ENCODE measurements at places on chromosomes 7 and 10.

- DNase-seq = no peak
These were observed 8.4 kb downstream of the SORBS1 start for GRCh38 chr10:95552679-95553342.

- DNase-seq = no peak
These were observed 185.6 kb downstream of the LRMDA start for GRCh38 chr10:75616874-75617478.

GRCh38 chr7:151742713-151743480, 134.0 kb downstream of the PRKAG2 start:
- DNase-seq = no peak

- DNase-seq = no peak
These were observed 52.5 kb downstream of the GPR37 start for GRCh38 chr7:124713086-124713485.

GRCh38 chr7:111083413-111083812, 7.5 kb upstream of the LRRN3 start:
- DNase-seq = peak; percentile 52

- no peak for DNase-seq
These were observed 383.4 kb downstream of the GATA3 start for GRCh38 chr10:8437896-8438295.

GRCh38 chr7:133290676-133291333, 37.9 kb downstream of the EXOC4 start:
- no peak for DNase-seq

DNA sequence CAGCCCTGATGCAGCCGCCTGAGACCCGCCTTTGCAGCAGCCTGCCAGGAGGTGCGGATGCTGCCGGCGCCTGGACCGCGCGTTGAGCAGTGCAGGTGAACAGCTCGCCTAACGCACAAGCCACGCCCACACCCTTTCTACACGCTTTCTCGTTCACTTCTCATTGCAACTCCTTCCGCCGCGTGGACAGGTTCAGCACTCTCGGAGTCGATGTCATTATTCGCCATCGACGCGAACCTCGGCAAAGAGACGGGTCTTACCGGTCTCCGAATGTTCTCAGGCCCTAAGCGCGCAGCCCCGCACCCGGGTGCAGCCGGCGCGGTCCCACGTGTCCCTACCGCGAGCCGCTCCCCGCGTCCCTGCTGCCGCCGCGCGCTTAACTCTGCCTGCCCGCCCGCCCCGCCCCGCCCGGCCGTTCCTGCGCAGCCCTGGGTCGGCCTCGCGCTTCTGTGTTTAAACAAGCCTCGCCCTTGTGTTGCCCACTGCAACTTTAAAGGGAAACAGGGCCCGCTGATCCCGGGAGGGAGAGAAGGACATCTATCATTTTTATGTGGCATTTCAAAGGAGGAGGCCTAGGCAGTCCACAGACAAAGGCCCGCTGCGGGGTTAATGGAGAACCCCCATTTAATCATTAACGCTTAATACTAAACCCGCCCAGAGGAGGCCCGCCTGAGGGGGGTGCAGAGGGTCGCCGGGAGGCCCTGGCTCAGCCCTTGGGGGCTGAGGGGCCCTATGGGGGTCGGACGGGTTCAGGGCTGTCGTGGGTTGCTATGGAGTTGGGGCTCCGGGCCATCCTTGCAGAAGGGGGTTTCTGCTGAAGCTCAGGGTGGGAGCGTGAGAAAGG, 128.5 kb downstream of the WDR11 start:
- no peak for DNase-seq

DNA sequence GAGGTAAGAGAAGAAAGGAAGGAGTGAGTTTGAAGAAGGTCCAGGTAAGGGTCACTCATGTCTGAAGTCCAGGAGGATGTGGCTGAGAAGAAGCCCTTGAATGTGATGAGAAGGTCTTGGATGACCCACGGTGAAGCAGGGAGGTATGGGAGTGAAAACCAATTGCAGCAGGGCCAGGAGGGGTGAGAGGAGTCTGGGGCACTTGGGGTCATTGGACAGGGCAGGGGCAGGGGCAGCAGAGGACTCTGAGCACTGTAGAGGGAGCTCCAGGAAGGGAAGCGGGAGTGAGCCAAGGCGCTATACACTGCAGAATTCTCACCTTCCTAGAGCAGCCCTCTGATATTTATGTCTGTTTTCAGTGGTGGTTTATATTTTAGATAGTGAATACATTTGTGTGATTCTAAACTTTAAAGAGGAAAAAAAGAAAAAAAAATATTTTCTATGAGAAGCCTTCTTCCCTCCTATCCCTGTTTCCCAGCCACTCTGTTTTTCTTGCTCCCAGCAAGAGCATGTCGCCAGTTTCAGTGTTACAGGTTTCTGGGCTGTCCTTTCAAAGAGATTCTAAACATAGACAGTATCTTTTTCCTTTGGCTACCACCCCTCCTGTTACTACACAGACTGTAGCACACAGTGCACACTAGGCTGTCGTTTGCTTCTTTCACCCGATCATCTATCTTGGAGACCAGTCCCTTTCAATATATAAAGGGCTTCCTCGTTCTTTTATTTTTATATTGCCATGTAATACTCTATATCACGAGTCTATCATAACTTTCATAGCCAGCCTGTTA, 24.5 kb downstream of the BLVRA start:
- no peak for DNase-seq

- DNase-seq = no peak
These were observed 26.7 kb downstream of the ELMO1 start for GRCh38 chr7:37421861-37422500.

DNA sequence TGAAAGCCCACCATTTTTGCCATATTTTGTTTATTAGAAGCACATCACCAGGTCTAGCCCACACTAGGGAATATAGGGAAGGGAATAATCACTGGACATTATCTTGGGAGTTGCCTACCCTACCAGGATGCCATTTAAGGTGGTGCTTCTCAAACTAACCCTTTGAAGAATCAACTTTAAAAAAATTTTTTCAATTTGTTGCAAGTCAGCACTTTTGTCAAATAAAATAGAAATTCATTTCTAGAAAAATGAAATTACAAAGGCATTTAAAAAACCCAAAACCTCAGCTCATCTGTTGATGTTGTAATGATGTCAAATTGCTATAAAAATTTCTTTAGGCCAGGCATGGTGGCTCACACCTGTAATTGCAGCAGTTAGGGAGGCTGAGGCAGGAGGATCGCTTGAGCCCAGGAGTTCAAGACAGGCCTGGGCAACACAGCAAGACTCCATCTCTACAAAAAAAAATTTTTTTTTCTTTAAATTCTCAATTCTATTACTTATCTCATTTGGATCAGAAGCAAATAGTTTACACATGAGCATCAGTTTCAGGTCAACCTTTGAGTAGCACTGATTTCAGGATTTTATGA, 2.5 kb upstream of the NFE2L3 start:
- no peak for DNase-seq

DNA sequence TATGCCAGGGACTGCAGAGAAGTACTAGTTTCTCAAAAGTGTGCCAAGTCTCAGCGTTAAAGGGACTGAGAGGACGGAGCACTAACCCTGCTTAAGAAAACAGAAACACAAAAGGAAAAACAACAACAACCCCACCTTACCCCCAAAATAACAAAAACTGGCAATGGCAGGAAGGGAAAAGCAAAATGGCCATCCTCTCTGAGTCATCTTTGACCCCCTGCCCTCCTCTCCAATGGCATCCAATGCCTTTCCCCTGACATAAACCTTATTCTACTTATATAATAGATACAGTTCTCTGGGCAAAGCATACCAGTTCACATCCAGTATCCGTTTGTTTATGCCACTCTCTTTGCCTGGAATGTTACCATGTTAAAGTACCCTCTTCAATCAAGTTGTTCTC, 1.6 kb downstream of the POLR1F start:
- no peak for DNase-seq

DNA sequence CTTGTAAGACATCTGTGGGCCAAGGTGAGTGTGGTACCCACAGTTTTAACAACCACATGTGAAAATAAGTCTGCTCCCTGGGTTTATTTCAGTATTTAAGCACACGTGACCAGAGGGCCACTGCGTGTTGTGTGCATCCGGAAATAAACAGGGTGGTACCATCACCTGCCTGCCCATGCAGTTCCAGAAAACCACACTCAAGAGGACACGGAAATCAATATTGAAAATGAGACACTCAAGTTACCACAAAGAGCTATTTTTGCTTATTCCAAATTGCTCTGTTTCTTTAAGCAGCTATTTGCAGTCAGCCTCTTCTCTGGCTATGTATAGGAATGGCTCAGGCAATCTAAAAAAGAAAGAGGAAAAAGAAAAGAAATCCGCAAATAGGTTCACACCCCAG, 71.8 kb upstream of the LOXL4 start:
- DNase-seq = no peak

GRCh38 chr10:119858063-119858462, 14.6 kb downstream of the MCMBP start:
- no peak for DNase-seq

- no peak for DNase-seq
These were observed 7.0 kb upstream of the LRIT2 start for GRCh38 chr10:84232376-84232775.

DNA sequence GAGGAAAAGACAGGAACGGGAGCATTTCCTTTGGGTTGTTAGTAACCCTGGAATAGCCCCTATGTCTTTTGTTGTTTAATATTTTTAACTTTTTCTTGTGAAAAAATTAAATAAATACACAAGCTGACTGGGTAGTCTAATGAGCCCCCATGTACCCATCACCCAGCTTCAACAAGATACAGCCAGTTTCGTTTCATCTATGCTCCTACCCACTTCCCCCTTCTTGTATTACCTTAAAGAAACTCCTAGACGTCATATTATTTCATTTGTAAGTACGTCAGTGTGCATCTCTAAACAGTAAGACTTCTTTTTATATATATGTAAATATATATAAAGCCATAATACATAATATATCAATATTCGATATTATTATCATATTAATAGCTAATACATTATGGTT, 42.8 kb upstream of the NUB1 start:
- no peak for DNase-seq

DNA sequence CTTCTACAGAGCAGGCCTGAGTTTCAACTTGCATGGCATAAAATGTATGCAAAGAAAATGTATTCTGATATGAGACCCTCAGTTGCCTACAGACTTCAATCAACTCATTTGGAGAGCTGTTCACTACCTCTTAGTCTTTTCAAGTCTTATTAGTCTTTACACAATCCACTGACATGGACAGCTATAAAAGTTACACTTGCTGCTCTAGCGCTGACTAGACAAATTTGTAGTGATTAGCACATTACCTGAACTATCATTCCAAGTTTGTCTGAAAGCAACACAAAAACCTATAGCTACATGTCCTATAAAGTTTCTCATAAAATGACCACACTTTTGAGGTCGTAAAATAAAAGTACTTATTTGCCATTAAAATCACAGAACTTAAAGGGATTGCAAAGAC, 83.9 kb downstream of the PARD3 start:
- DNase-seq = no peak

- DNase-seq = no peak
These were observed 78.0 kb downstream of the HIP1 start for GRCh38 chr7:75660566-75661215.

GRCh38 chr7:7159063-7159658, 23.2 kb upstream of the C1GALT1 start:
- no peak for DNase-seq

- DNase-seq = no peak
These were observed 89.5 kb upstream of the FAM3C start for GRCh38 chr7:121485467-121486243.

Measured in fibroblast of skin of left quadriceps (primary cell).